HT-29 (cell line): ENCODE measurements at places on chromosomes 4 and X. TPM values are rescaled to one million over a fixed set of nuclear protein-coding genes. Genes with fewer than 3 reads are reported as not detected.

Gene PLS3
- total RNA-seq, result 19.6 and 30.3 TPM in 2 replicates

Gene AFF2
- total RNA-seq, result not detected in 2 replicates

Gene SLC9B1
- total RNA-seq, result not detected in 2 replicates

Gene SSX4B
- not detected in 2 replicates for total RNA-seq

Gene OPHN1
- total RNA-seq, result 6.9 and 17.7 TPM in 2 replicates

Gene DCLK2
- not detected in 2 replicates for total RNA-seq

Gene MAGEA2B
- 0.21 TPM in 1 of 2 replicates, not detected in the other for total RNA-seq

Gene BEX4
- total RNA-seq, result not detected in 2 replicates

Gene NWD2
- 0.33 and 0.39 TPM in 2 replicates for total RNA-seq

Gene SCML1
- total RNA-seq, result 8.4 and 9.7 TPM in 2 replicates

Gene ITM2A
- not detected in 2 replicates for total RNA-seq

Gene RIPPLY1
- total RNA-seq, result 0.28 TPM in 1 of 2 replicates, not detected in the other

Gene ZNF157
- total RNA-seq, result not detected in 2 replicates

Gene CT45A10
- total RNA-seq, result not detected in 2 replicates

Gene RNF150
- not detected in 2 replicates for total RNA-seq

Gene MAP7D2
- total RNA-seq, result 0.03 TPM in 1 of 2 replicates, not detected in the other

Gene EGF
- total RNA-seq, result 0.68 and 1.0 TPM in 2 replicates

Gene HMX1
- not detected in 2 replicates for total RNA-seq

Gene ZNF141
- total RNA-seq, result 0.44 and 0.84 TPM in 2 replicates

Gene HPGDS
- total RNA-seq, result not detected in 2 replicates

Gene CXCL11
- total RNA-seq, result 0.10 and 0.31 TPM in 2 replicates

Gene SMR3B
- total RNA-seq, result not detected in 2 replicates

Gene OTUD6A
- total RNA-seq, result not detected in 2 replicates

Gene TLR1
- not detected in 2 replicates for total RNA-seq

Gene WDR17
- not detected in 2 replicates for total RNA-seq

Gene MAGEA12
- 6.2 and 6.8 TPM in 2 replicates for total RNA-seq

Gene TRAM1L1
- not detected in 2 replicates for total RNA-seq

Gene BEND2
- total RNA-seq, result not detected in 2 replicates

Gene CT55
- total RNA-seq, result not detected in 2 replicates

Gene RTL9
- 0.03 TPM in 1 of 2 replicates, not detected in the other for total RNA-seq

Gene SYN1
- not detected in 2 replicates for total RNA-seq

Gene NEUROG2
- not detected in 2 replicates for total RNA-seq
